Left ventricle myocardium inferior (tissue), 1 donor: ENCODE measurements at places on chromosomes 1 and 21. TPM values are rescaled to one million over a fixed set of nuclear protein-coding genes. Genes with fewer than 3 reads are reported as not detected.

DNA sequence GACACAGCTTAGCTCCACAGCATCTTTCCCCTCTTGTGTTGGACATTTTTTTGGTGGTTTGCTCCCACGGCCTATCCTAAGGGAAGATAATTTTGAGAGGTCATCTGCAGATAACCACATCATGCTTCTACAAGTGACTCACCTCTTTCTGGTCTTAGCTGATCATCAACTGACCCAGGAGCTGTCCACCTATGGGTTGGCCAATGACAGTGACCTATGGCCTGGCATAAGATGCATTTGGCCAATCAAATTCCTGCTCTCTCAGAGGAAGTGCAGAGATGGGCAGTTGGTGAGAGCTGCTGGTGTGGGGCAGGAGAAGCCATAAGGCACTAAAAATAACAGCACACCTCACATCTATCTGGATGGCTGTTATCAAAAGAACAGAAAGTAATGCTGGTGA lies 100.0 kb upstream of the CLDN14 start:
- no peak for DNase-seq

DNA sequence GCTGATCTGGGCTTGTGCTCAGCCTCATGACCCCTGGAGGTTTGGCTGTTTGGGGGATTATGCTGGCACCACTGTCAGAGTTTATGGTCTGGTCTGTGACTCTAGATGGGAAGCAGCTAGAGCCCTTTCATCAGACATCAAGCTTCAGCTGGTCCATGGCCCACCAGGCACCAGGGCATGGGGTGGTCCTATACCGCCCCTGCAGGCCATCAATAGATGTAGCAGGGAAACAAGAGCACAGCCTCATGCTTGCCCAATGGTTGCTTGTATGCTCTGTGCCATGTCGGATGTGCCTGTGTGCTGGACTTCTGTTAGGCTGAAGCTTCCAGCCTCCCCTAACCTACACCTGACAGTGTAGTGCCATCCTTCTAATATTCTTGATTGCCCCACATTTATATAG lies 71.1 kb upstream of the CD34 start:
- no peak for DNase-seq

- DNase-seq = no peak
These were observed 68.8 kb upstream of the SELENON start for GRCh38 chr1:25731148-25731547.

DNA sequence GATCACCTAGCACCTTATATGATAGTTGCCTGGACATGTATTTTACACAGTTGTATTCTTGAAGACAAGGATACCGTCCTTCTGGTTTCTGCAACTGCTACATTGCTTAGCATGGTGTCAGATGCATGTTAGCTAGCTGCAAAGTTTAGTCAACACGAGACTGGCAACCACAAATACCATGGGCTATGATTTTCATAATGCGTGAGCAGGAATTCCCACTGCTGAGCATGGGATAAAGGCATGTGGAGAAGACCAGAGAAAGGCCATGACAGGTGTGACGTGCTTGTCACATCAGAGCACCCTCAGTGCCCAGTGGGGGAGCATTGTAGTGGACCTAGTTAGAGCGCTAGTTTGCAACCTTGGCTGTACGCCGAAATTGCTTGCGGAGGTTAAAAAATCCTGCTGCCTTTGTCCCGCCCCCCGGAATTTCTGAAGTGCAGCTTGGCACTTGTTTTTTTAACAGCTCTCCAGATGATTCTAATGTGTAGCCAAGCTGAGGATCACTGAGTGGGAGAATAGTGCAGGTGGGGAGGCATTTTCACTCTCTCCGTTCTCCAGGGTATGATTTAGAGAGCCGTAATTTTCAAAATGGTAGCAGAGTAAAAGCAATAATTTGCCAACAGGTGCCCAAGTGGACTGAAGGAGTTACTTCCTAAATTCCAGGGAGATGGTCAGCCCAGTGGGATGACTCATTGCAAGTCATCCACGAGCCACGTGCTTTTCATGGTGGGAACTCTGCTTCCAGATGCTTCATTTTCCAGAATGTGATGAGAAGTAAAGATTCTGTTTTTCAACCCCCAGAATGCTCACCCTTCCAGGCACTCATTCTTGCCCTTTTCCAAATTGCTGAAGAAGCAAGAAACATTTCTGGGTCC lies 81.0 kb downstream of the CNIH3 start:
- DNase-seq = no peak

The GOLT1A gene
- total RNA-seq = not detected

The VAV3 gene
- 1.4 TPM for total RNA-seq

DNA sequence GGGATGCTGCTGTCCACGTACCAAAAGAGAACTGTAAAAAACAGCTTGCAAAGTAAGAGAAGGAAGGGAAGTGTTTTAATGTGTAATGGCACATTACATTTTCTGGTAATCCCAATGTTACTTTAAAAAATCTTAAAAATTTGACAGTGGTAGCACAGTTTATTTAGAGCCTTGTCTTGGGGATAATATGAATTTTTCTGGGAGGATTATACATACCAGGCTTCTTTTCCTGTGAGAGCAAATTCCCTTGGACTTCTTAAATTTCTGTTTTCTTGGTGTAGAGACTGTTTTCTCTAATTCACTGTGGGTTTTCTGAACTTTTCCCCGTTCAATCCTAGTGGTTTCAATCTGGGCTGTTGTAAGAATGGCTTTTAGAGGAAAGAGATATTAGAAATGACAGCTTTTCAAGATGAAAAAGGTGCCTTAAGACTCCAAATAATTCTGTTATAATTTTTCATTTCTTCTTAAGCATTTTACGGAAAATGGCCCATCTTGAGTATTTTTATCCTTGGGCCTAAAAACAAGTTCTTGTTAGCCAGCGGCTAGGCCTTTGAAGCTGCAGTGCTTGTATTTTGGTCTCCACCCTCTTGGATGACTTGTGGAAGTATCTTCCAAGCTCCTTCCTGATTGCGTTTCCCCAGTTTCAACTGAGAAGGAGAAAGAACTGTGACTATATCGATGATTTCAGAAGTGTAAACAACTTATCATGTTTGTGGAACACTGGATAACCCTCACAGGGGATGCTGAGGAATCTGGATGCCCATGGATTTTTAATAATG lies 70.0 kb downstream of the LEPR start:
- DNase-seq = no peak

GRCh38 chr1:207612762-207613161 lies 32.2 kb upstream of the CR1L start:
- DNase-seq = no peak

- no peak for DNase-seq
These were observed 11.0 kb downstream of the GSTM5 start for GRCh38 chr1:109722908-109723691.

- no peak for DNase-seq
These were observed 6.9 kb upstream of the TMEM269 start for GRCh38 chr1:42777852-42778251.

DNA sequence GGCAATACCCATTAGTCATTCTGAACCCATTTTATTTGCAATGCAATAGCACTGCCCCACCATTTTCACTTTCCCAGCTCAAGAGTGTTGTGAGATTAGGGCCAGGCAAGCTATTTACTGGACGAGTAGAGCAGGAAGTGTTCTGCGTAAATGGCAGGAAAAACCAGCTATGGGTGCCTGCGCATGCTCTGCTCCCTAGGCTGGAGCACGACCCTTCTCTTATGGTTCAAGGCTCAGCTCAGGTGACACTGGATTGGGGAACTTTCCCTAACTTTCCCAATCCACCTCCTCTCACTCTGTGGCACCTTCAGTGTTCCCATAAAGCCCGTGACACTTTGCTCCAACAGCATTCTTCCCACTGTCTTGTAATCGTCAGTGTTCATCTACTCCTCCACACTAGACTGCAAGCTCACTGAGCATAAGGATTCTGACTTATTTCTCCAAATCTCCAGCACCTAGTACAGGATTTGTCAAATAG lies 3.6 kb upstream of the MAN1A2 start:
- DNase-seq = no peak

The C1orf141 gene
- not detected for total RNA-seq

The SPRR2F gene
- total RNA-seq = not detected

The EPHX1 gene
- total RNA-seq = 49.7 TPM

DNA sequence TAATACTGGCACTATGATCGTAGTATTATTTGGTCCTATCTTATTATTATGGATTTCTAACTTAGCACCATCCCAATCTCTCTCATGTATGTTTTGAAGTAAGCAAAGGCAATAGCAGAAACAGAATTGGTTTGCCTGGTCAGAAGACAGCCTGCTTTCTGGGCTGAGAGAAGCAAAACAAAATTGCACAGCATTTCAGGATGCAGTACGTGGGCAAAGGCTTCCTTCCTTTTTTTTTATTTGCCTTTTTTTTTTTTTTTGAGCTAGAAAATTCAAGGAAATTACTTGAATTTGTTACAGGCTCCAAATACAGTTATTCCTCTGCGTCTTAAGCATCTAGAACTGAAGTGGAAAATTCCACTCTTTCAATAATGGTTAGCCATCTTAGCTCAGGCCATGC lies 8.8 kb downstream of the CDA start:
- no peak for DNase-seq

DNA sequence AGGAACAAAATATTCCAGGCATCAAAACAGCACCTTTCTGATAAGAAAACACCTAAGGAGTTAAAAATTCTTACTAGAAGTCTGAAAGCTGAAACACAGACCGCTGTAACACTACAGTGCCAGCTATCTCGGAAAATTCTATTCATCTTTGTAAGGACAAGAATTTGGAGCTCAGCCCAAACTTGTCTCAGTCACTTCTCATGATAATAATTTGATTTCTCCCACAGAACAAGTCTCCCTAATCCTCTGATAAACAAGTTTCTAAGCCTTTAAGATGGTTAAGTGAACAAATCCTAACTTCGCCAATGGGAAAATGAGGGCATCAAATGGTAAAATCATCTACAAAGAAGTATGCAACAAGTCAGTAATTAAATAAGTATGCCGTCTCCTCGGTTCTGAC lies 59.9 kb downstream of the SIPA1L2 start:
- DNase-seq = no peak

DNA sequence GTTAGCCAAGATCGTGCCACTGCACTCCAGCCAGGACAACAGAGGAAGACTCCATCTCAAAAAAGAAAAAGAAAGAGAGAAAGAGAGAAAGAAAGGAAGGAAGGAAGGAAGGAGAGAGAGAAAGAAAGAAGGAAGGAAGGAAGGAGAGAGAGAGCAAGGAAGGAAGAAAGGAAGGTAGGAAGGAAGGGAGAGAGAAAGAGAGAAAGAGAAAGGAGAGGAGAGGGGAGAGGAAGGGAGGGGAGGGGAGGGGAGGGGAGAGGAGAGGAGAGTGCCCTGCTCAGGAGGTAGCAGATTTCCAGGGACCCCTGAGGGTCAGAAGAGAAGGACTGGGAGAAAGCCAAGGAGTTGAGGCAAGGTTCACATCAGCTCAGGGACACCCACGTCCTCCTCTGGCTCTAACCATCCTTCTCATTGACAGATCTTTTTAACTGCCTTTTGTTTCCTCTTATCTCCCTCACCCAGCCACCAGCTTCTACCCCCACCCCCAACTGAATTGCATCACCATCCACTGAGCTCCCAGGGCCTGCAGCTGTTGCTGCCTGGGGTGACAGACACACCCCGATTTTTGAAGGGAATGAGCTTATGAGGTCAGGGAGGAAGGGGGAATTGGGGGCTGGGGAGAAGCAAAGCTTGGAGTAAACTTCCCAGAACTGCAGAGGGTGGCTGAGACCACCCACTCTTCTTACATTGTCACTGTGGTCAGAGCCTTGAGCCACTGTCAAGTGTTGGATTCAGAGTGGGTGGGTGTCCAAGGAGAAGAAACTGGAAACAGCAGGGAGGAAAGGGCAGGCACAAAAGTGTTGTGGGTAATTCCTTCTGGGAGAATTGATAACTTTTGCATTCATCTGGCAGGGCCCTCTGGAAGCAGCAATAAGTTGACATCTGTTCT lies 91.6 kb downstream of the GLUL start:
- peak; percentile 67 for DNase-seq

DNA sequence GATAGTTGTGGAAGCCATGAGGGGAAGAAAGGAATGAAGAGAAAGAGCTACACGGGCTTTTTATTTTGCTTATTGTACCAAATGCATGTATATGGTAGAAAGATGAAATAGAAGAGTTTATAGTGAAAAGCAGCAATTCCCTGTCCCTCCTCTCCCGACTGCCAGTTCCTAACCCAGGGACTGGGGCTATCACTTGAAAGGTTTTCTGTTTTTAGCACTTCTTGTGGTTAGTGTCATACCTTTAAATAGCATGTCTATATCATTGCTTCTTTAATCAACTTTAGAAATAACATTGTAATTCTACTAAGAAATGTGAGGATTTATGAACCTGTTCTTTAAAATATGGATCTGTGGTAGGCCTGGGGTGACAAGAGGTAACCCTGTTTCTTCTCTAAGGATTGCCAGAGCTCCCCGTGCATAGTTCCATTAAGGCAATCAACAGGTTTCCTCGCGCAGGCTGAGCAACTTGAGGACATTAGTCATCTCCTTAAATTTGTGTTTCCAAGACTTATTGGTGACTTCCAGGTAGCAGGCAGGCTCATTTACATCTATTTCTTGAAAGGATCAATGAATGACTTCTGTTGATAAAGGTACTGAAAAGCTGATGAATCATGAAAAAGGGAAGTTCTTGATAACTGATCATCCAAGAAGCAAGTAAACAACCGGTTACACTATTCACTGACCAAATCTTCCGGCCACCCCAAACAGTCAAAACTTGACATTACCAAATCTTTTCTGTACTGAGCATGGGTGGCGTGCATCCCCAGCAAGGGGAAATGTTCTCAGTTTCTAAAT lies 37.8 kb upstream of the S1PR1 start:
- no peak for DNase-seq

The RHCE gene
- 1.0 TPM for total RNA-seq

GRCh38 chr1:245788269-245788668 lies 633.5 kb downstream of the KIF26B start:
- DNase-seq = no peak

The RGS8 gene
- total RNA-seq = 0.05 TPM

GRCh38 chr1:14672005-14672404 lies 73.5 kb downstream of the KAZN start:
- DNase-seq = no peak

The GJA9 gene
- total RNA-seq = not detected

DNA sequence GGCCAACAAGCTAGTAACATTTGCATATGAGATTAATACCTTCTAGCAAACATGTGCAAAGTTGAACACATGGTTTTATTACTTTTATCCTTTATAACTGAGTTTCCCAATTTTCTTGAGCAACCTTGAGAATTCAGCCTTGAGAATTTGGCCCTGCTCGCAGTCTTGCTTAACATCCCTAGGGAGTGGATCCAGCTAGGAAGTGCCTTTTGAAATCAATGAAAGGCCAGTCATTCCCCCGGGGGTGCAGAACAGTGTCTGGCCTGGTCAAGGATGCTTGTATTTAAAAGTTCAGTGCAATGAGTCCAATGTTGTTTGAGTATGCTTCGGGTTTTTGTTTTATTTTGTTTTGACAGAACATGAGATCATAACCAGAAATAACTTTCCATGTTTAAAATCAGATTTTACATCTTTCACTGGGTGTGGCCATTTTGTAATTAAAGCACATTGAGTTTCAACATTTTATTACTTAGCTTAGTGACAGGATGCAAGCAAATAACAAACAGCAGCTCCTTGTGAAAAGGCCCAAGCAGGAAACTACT lies 16.7 kb downstream of the PALMD start:
- peak; percentile 75 for DNase-seq
